ENCODE measurements at places on chromosomes 6 and 20. TPM values are rescaled to one million over a fixed set of nuclear protein-coding genes. Genes with fewer than 3 reads are reported as not detected.

DNA sequence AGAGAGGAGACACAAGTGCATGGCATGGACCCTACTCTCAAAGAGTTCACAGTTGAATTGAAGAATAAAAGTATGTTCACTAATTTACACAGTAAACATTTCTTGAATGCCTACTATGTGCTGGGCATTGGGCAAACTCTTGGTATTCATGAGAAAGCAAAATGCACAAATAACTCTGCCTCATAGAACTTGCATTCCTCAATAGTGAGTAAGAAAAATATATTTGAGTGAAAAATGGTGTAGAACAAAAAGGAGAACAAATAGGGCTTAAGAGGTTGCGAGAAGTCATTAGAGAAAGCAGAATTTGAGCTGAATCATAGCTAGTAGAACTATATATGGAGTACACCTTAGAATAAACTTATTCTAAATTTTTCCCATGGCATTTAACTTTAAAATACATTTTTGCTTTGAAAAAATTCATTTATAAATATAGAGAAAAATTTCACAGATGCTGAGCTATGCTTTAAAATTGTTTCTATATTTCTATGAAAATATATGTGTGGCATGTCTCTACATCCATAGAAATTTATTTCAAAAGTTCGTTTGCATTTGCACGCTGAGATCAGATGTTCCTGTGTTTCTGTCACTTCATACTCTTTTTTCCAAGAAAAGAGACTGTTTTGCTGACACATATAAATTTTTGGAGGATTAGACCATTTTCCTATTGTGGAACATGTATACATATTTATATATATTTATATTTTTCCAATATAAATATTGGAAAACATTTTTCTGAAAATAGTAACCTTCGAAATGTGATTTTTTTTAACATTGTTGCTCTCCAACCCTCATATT, 236.1 kb downstream of the KCNQ5 start:
- no peak for DNase-seq
- H3K27me3 ChIP-seq: no peaks in the 10 kb centered on the region
- H3K4me3 ChIP-seq: no peak overlapping the region
- H3K27ac ChIP-seq: no peak overlapping the region

DNA sequence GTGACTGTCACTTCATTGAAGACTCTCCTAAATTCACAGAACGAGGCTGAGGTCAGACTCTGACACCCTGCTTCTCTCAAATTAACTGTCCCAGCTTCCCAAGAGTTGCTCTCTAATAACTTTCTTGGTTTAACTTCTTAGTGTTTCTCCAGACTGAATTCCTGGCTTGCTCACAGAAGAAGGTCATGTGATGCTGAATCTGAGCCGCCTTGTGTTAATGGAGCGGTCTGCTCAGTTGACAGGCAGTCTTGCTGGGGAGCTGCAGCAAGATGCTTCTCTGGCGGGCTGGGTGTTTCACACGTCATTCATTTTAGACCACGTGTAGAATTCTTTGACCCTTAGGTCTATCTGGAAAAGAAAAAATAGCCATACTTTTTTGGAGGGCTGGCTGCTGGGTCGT, 107.3 kb downstream of the FOXO3 start:
- no peak overlapping the region for H3K4me3 ChIP-seq
- H3K27me3 ChIP-seq: no peaks in the 10 kb centered on the region
- 0 out of 2 replicates have a peak overlapping the region, but pooled peaks have one; percentile 19 for H3K27ac ChIP-seq
- no peak for DNase-seq

- no peak overlapping the region for H3K4me3 ChIP-seq
- H3K27me3 ChIP-seq: no peaks in the 10 kb centered on the region
- no peaks in the 10 kb centered on the region for H3K36me3 ChIP-seq
- H3K27ac ChIP-seq: no peak overlapping the region
These were observed 334.9 kb downstream of the RFPL4B start for GRCh38 chr6:112682071-112682470.

The SMIM29 gene
- total RNA-seq: 15.1 TPM

GRCh38 chr6:16747232-16748024, 13.8 kb downstream of the ATXN1 start:
- no peak overlapping the region for H3K4me3 ChIP-seq
- no peak overlapping the region for H3K27ac ChIP-seq
- H3K27me3 ChIP-seq: no peaks in the 10 kb centered on the region
- peaks cover 32% of the 10 kb centered on the region for H3K4me1 ChIP-seq
- no peaks in the 10 kb centered on the region for H3K36me3 ChIP-seq
- DNase-seq: no peak

The STXBP5 gene
- total RNA-seq: 9.9 TPM

DNA sequence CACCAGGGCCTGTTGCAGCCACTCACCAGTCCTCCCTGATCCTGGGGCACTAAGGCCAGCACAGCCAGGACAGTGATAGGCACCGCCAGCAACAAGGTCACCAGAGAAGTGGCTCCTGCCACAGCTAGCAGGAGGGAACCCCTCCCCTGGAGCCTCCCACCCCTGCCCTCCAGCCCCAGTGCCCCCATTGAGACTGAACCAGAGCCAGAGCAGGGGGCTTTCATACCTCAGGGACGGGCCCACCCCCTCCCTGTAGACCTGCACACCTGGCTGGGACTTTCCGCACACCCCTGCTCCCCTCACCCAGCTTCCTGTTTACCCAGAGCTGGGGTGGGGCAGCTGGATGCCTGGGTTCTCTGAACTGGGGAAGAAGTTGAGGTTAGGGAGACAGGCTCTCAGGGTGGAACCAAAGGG, at the start of gene LTB:
Gene LTB (minus strand): TSS at position 195 of the 414 bp plus-strand sequence. CDS start 7 bp downstream, at position 188.
- H3K27me3 ChIP-seq: peaks cover 37% of the 10 kb centered on the region
- DNase-seq: no peak
- no peaks in the 10 kb centered on the region for H3K36me3 ChIP-seq
- peak within 1 kb of the TSS; percentile 92 for H3K4me3 ChIP-seq

DNA sequence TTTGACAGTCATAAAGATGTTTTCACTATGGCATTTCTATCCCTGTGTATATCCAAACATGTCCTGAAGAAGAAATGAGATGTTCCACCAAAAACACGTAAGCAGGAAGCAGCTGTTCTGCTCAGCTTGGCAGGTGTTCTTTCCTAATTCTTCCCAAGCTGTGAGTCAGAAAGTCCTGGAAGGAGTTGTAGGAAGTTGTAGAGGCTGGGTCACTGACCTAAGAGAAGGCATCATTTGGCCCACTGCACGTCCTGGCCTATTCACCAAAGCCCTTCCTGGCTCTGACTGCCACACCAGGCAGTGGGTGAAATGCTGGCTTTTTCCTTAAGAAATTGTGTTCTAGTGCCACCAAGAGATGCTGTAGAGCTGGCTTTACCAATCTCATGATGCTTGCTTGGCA, 40.3 kb downstream of the STX11 start:
- no peaks in the 10 kb centered on the region for H3K36me3 ChIP-seq
- H3K4me3 ChIP-seq: no peak overlapping the region
- no peak for DNase-seq
- H3K4me1 ChIP-seq: peaks cover 11% of the 10 kb centered on the region
- H3K27ac ChIP-seq: no peak overlapping the region

DNA sequence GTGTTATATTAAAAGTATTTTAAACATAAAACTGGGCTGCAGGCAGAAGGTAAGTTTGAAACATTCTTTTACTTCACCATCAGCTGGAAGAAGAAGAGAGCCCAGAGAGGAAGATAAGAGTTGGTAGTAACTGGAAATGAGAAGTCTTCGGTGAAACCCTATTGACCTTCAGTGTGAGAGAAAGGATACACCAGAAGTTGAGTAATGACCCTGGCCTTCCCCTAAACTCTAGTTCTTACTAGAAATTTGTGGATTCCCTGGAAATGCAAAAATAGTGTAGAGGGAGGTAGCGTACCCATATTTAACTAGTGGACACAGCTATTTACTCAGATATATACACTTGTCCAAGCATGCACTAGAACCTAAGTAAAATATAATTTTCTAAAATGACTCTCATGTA, 8.0 kb upstream of the EPM2A start:
- H3K27ac ChIP-seq: no peak overlapping the region
- no peaks in the 10 kb centered on the region for H3K36me3 ChIP-seq
- no peaks in the 10 kb centered on the region for H3K27me3 ChIP-seq
- no peak overlapping the region for H3K4me3 ChIP-seq
- H3K4me1 ChIP-seq: peaks cover 3% of the 10 kb centered on the region

All from WTC11 (cell line).